T-helper 2 cell (primary cell): ENCODE measurements at places on chromosomes 12 and 14.

DNA sequence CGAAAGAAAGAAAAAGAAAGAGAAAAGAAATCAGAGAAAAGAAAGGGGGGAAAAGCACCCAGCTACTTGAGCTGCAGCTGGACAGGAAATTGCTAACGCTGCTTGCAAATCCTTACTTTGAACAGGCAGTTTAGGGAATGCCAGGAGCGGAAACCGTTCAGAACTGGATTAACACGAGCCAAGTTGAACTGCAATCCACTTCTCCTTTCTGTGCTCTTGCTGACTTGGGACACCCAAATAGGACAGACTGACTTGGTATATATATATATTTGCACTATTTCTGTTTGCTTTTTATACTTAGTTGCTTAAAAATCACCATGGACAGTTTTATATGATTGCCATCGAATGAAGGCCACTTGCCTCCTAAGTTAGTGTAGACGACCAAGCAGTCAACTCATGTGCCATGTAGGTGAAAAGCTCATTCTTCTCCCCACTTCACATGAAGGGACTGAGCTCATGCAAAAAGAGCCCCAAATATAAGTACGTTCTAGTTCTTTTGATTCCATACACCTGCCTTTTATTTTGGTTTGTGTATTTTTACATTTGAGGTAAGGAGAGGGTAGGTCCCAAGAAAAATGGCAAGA, 5.5 kb downstream of the DUSP6 start:
- DNase-seq: no peak

DNA sequence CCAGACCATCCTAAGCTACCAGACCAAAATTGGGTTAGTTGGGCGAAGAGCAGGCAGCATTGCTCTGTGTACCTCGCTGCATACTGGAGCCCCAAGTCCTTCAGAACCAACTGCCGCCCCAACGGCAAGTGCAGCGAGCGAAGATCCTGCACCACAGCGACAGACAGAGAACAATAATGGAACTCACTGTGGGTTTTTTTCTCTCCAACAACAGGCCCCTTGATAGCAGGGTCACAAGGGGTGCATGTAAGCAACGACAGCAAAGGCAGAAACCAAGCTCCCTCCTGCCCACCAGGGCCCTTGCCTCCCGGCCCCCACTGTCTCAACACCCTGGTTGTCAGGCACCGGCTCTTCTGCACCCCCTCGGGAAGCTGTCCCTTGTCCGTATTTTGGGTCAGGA, 39.0 kb downstream of the RNF34 start:
- no peak for DNase-seq

DNA sequence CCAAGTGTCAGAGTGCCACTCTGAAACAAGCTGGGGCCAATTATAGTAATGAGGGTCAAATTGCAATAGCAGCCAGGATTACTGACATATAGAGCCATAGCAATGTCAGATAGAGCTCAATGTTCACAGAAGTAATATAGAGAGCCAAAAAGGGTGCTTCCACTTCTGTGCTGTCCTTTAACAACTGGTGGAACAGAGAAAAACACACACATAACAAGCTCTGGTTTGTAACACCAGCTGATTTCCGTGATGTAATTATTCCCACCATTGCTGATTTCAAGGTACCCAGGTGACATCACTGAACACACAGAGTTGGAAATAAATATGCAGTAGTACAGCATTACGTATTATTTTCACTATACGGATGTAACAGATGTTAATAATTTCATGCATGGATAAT, 3.0 kb upstream of the CLEC2B start:
- DNase-seq: no peak

DNA sequence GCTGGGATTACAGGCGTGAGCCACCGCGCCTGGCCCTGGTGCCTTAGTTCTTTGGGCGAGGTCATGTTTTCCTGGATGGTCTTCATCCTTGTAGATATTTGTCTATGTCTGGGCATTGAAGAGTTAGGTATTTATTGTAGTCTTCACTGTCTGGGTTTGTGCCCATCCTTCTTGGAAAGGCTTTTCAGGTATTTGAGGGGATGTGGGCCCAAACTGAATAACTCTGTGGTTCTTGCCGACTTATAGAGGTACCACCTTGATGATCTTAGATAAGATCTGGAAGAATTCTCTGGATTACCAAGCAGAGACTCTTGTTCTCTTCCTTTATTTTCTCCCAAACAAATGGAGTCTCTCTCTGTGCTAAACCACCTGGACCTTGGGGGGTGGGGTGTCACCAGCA, 18.9 kb downstream of the FGD4 start:
- no peak for DNase-seq

DNA sequence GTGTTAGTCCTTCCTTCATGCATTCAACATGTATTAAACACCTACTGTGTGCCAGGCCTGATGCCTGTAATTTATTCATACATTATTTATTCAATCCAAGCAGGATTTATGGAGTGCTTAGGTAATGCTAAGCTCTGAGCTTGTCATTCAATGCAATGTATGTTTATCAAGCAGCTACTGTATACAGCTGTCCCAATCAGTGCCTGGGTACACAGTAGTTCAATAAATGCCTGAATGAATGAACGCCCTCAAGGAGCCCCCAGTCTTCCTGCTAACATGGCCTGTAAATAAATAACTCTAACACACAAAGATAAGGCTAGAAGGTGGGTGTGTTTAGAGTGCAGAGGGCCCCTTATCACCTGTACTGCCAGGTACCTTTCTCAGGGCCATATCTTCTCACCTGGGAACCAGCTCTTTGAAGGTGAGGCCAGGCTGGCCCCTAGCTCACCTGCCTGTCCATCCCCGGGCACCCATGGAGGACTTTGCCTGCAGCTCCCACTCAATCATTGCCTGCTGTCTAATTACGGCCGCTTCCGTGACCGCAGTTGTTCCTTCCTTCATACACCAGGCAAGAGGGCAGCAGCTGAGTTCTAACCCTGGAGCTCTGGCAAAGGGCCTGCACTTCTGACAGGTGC, 20.0 kb upstream of the KDM2B start:
- no peak for DNase-seq

- DNase-seq: peak; percentile 54
Observed at GRCh38 chr12:121893961-121894460, 5.4 kb downstream of the PSMD9 start.
